ENCODE measurements at places on chromosomes 5 and 9. TPM values are rescaled to one million over a fixed set of nuclear protein-coding genes. Genes with fewer than 3 reads are reported as not detected.

The CBY3 gene
- not detected for polyA plus RNA-seq

The SWI5 gene
- 22.6 TPM for polyA plus RNA-seq

The DMAC1 gene
- 68.0 TPM for polyA plus RNA-seq

The KCNV2 gene
- polyA plus RNA-seq: not detected

The LRRTM2 gene
- not detected for polyA plus RNA-seq

The ORM2 gene
- polyA plus RNA-seq: not detected

The TRPM6 gene
- not detected for polyA plus RNA-seq

The ELL2 gene
- polyA plus RNA-seq: 8.3 TPM

The LAMC3 gene
- not detected for polyA plus RNA-seq

The FSTL4 gene
- polyA plus RNA-seq: 0.39 TPM

The CEL gene
- polyA plus RNA-seq: not detected

The PDE6A gene
- polyA plus RNA-seq: not detected

The PWWP2A gene
- polyA plus RNA-seq: 8.4 TPM

The HTR1A gene
- polyA plus RNA-seq: not detected

The MED7 gene
- polyA plus RNA-seq: 22.3 TPM

The PITX1 gene
- not detected for polyA plus RNA-seq

The AK8 gene
- polyA plus RNA-seq: 0.90 TPM

The OMD gene
- polyA plus RNA-seq: 0.19 TPM

Measured in naive B cell (primary cell).